ENCODE measurements at places on chromosomes 6 and 20. TPM values are rescaled to one million over a fixed set of nuclear protein-coding genes. Genes with fewer than 3 reads are reported as not detected.

GRCh38 chr6:33018904-33019303, 9.5 kb upstream of the HLA-DOA start:
- peak; percentile 89 for DNase-seq

Gene MCCD1
- total RNA-seq, result not detected

Gene CLPSL1
- not detected for total RNA-seq

- no peak for DNase-seq
These were observed 573.1 kb upstream of the CHD6 start for GRCh38 chr20:42191140-42191860.

DNA sequence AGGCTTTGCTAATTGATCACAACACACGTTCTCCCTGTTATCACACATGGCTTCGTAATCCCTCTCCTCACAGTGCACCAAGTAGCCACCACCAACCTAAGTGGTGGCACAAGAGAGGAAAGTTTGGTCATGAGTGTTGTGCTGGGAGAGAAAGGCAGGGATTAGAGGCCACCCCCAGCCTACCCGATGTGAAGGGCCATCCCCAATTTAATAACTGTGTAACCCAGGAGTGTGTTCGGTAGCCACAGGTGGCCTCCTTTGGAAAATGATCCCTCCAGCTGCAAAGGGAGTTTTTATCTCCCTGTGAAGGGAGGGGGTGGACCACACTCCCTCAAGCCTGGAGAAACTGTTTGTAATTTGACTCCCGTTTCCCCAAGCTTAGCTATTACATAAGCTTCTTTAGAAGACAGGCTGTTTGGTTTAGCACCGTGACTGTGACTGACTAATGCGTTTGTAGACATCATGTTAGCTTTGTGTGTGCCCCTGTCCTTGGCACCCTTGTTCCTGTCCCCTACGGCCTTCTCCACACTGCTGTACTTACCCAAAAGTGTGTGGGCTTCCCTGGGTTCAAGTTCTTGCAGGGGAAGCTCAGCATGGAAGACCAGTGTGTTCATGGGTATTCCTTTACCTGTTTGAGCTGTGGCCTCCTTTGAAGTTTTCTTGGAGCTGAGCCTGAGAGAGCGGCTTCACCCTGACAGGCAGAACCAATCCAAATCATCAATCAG, 20.6 kb downstream of the PPP1R16B start:
- no peak for DNase-seq

Gene HTR1E
- total RNA-seq, result not detected

DNA sequence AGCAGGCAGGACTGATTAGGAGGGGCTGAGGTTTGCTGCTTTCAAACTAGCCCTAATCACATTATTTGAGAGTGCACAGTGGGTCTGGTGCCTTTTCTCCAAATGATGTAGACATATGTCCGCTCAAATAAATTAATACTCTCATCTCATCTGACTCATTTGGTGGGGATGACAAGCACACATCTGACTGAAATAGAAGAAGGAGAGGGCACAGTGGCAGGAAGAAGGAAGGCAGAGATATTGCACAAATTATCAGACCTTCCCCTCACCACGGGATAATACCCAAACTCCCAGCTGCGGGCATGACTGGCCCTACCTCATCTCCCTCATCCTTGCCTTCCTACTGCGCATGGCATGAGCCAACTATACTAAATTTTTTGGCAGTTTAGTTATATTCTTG, 33.9 kb upstream of the TNFRSF21 start:
- DNase-seq, result no peak

DNA sequence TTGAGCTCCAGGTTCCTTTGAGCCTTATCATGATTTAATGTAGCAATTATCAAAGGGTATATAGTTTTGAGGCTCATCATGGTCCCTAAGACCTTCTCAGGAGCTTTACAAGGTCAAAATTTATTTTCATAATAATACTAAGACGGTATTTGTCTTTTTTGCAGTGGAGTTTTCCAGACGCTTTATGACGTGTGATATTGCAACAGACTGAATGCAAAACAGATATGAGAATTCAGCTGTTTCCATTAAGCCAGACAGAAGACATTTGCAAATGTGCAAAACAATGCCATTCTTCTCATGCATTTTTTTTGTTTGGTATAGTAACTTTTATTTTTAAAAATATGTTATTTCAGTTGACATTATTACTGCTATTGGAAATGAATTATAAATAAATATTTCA, 24.7 kb upstream of the CNKSR3 start:
- no peak for DNase-seq

Gene RIMS4
- total RNA-seq, result 5.6 TPM

- DNase-seq, result peak; percentile 93
These were observed 34.7 kb downstream of the GHRH start for GRCh38 chr20:37226889-37227288.

GRCh38 chr6:160204710-160205109, 53.9 kb downstream of the SLC22A2 start:
- DNase-seq, result no peak

DNA sequence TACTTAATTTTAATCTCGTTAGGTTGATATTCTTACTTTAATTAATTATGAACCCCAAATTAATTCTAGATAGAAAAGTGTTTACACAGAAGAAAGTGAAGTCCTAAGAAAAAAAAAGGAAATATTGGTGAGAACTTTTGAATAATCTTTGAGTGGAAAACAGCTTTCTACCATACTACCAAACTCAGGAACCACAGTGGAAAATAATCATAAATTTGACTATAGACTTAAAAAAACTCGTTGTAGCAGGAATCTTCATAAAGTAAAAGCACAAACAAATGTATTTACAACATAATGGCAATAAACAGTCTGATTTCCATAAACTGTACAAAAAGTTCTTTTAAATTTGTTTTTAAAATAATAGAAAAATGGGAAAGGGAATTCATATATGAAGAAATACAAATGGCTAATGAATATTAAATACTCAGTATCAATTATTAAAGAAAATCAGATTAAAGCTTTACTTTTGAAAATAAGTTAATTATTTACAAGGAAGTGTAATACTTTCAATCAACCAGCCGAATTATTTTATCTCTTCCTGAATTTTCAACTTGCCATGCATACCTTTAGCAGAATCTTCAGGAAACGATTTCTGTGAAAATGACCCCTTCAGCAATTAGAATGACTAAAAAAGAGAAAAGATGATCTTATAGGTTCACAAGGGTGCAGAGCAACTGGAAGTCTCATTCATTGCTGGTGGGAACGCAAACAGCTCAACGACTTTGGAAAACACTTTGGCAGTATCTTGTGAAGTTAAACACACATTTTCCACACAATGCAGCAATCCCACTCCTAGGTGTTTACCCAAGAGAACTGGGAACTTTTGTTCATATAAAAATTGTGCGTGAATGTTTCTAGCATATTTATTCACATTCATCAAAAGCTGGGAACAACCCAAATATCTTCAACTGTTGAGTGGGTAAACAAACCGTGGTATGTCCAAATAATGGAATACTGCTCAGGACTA, 38.5 kb upstream of the BMP6 start:
- no peak for DNase-seq

DNA sequence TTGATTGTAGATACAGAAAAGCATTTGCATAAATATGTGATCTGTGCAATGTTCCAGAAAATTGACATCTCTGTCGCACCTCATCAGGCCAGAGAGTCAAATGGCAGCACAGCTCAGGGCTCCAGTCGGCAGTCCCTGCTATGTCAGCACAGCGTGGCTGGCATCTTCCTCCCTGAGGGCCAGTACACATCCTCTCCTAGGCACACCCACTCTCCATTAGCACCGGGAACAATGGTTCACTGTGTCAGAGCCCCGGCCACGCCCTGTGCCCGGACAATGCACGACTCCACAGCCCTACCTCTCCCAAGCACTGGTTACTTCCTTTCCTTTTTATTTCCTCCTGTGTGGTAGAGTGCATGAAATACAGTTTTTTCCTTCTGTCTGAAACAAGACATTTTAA, 114.9 kb downstream of the FOXC1 start:
- peak; percentile 87 for DNase-seq

DNA sequence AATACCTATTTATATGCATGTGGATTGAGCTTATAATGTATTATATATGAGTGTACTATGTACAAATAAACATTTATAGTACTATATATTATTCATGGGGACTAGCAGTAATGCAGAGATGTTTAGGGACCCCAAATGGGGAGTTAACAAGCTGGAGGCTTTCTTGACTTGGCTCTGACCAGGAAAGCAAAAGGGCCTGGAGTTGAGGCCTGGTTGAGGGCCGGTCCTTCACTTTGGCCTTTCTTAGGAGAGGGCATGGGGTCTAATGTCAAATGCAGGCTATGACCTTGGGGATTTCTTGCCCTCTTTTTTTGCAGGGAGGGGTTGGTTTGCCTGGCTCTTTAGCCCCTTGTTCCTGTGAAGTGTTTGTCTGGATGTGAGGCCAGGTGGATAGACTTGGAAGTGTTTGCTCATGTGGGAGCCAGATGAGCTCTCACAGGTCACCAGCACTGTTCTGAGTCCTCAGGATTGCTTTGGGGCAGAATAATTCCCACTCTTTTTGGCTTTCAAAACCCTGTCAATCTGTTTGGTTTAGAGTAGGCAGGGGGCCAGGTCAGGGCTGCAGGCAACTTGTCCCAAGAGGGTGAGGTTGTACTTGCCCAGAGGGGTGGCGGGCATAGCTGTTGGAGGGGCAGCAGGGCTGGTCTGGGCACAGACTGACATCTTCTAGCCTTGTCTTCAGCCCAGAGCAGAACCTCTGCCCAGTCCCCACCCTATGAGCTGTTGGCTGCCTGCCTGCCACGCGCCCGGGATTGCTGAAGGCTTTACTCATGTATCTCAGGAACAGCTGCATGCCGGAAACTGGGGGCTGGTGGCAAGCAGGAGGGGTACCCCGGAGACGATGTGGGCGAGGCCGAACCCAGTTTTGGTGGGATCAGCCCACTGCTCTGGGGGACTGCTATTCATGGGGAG, 14.6 kb downstream of the TJAP1 start:
- peak; percentile 96 for DNase-seq

DNA sequence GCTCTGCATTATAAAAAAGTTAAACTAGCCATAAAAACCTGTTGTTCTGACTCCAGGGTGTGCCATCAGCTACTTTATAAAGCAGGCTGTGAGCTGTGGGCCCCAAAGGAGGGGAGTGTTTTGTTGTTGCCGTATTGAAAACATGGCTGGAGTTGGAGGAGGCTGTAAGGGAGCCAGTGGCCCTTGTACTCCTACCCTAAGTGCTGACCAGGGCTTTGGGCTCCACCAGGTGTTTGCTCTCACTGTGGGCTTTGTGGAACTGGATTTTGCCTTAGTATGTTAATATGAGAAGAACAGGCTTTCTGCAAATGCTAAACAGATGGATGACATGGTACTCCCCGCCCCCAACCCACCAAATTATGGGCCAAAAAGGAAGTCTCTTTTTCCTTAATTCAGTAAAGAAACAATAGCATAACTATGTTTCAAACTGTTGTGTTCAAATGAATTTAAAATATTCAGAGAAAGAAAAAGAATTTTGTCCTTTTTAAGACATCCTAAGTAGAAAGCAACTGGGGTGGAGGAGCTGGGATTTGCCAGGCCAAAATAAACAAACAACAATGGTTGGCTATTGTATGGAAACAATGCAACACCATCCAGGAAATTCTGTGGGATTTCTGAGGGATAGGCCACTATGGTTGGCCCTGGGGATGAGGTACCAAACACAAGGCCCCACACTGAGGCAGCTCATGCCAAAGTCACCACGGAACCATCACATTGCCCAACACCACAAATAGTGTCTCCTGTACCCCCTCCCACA, 63.3 kb downstream of the PLCG1 start:
- no peak for DNase-seq

DNA sequence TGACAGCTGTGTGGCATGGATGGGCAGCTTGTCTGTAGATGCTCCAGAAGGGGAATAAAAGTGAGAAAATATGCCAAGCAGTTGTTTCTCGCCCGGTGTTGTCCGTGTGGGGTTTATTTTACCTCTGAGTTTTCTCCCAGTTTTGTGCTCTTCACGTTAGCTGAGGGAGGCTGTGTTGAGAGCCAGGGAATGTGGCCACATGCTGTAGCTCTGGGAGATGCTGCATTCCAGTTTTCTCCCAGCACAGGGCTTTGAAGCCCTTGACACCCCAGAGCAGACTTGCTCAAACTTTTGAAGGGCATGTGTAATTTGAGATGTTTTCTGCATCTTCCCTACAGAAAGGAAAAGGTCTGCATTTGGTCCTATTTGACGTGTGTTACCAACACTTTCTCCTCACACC, 67.7 kb downstream of the RREB1 start:
- no peak for DNase-seq

GRCh38 chr6:122947355-122947754, 48.7 kb upstream of the CLVS2 start:
- DNase-seq, result no peak

DNA sequence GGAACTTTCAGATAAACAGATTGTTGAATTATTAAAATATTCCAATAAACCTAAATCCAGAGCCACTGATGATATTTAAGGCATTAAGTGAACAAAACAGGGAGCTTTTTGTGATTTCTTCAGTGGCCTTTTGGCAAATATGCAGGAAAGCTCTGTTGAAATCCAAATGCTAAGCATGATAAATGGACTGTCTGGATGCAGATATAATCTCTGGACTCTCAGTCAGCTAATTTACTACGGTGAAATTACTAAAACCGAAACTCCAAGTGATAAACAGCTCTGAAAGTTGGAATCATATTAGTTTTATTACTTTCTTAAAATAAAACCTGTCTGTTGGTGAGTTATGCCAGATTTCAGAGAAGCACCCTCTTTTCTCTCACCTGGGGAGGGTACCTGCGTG, 120.3 kb downstream of the IMPG1 start:
- DNase-seq, result no peak

Gene PPP1R3G
- 2.8 TPM for total RNA-seq

DNA sequence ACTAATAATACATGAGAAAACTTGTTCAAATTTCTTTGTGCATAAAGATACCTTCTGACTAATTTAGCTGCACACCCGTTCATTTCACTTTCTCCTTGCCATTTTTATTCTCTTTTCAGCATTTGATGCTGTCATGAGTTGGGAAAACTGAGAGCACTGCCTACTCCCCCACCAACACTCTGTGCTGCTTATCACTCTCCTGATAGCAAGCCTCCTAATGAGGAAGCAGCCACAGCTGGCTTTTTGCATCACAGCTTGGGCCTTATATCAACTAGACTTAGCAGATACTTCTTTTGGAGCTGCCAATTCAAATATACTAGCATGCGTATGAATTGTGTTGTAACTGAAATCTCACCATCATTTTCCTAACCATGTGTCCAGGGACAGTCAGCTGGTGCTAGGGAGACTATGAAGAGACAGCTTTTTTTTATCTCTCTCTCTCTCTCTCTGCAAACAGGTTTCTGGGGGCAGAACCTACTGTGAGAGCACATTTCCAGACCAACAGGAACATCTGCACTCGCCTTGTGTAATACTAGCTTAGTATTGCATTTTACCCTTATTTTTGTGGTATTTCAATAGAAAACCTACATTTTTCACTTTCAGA, 699.0 kb downstream of the KHDRBS2 start:
- DNase-seq, result no peak

Gene DYNLT2
- total RNA-seq, result 1.1 TPM

DNA sequence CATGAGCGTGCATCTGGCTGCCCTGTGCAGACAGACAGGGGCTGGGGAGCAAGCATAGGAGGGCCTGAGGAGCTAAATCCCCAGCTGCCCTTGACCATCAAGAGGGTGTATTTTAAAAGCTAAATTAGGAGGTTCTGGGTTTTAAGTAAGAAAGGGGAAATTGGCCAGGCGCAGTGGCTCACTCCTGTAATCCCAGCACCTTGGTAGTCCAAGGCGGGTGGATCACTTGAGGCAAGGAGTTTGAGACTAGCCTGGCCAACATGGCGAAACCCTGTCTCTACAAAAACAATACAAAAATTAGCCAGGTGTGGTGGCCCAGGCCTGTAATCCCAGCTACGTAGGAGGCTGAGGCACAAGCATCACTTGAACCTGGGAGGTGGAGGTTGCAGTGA, 27.8 kb downstream of the SERPINB6 start:
- DNase-seq, result no peak

Gene TRAPPC3L
- total RNA-seq, result not detected

Measured in posterior vena cava (tissue), 2 donors.